Gastrocnemius medialis (tissue), 4 donors: ENCODE measurements at places on chromosomes 7 and 10.

DNA sequence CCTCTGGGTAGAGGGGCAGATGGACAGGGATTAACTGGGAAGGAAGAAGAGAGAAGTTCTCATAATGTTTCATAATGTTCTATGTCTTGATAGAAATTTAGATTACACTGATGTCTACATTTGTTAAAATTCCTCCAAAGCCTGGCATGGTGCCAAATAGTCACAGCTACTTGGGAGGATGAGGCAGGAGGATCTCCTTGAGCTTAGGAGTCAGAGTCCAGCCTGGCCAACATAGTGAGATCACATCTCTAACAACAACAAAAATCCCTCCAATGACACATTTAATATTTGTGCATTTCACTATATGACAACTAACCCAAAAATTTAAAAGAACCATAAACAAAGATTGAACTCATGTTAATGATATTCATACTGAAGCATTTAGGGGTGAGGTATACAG lies 33.0 kb upstream of the PPP1R3C start:
- no peak for DNase-seq

DNA sequence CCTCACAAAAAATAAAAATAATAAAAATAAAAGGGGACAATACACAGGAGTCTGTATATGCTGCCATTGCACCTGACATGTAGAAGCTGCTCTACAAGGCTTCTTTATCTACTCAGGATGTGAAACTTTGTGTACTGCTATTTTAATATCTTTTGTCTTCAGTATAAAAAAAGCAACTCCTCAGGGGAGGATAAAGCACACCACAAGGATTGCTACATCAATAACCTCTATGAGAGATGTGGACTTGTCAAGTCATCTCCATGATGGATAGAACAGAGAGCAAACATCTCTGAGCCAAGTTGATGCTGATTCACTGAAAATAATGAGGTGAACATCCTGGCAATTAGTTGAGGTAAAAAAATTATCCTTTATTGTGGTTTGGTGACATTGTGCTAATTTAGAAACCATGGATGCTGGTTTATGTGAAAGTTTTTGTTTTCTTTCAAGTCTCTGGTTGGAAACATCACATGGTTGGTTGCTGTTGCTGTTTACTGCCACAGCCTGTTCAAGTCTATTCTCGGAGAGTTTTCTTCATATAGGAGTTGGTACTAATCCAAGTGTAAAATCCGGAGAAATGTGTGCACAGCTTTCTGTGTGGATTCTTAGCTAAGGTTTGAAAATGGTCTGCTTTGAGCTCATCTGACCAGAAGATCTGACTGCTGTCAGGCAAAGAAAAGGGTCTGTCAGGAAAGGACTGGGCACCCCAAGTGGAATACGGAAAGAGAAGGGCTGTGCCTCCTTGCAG lies 1.5 kb upstream of the HECW1 start:
- DNase-seq: no peak

- DNase-seq: no peak
Observed at GRCh38 chr7:91784469-91784868, 96.0 kb downstream of the MTERF1 start.

DNA sequence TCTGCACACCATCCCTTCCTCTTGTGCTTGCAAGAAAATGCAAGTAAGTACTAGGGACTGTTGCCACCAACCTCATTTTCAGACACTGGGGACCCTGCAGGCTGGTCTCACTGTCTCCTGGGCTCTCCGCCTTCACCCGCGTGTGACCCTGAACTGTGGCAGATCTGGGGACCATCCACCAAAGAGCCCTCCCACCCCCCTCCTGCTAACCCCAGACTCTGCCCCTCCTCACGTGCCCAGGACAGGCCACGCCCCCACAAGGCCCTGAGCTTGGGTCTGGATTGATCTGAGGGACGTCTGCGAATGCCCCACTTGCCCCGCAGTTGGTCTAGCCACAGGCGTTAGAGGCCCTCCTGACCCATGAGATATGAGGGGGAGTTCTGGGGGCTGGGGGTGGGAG lies 8.1 kb downstream of the CNPY1 start:
- DNase-seq: no peak

DNA sequence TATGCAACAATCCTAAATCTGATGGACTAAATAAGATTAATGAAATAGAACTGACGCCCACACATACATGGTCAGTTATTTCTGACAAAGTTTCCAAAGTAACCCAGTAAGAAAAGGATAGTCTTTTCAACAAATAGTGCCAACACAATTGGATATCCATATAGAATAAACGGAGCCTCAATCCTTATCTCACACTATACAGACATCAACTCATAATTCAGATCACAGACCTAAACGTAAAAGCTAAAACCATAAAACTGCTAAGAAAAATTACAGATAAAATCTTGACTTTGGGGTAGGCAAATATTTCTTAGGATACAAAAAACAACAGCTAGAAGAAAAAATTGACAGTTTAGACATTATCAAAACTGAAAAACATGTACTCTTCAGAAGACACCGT lies 8.5 kb downstream of the CACUL1 start:
- DNase-seq: no peak

- no peak for DNase-seq
Observed at GRCh38 chr10:132551093-132551807, 13.7 kb downstream of the INPP5A start.

- DNase-seq: no peak
Observed at GRCh38 chr10:58930500-58930899, 245.9 kb upstream of the PHYHIPL start.

GRCh38 chr10:129961157-129961701 lies 2.8 kb downstream of the EBF3 start:
- no peak for DNase-seq

DNA sequence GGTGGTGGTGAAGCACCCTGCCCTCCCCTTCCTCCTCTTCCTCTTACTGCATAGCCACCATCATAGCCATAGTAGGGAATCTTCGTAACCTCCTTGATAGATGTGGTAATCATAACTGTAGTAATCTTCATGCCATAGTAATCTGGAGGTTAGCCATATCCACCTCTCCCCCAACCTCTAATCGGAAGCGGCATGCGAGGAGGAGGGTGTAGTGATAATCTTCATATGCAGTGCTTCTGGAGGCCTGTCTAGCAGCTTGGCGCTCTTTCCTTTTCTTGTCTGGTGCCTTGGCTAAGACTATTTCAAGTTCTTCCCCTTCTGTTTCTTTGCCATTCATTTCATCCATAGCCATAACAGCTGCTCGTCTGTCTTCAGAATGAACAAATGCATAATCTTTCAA lies 90.9 kb downstream of the MLLT10 start:
- DNase-seq: no peak

DNA sequence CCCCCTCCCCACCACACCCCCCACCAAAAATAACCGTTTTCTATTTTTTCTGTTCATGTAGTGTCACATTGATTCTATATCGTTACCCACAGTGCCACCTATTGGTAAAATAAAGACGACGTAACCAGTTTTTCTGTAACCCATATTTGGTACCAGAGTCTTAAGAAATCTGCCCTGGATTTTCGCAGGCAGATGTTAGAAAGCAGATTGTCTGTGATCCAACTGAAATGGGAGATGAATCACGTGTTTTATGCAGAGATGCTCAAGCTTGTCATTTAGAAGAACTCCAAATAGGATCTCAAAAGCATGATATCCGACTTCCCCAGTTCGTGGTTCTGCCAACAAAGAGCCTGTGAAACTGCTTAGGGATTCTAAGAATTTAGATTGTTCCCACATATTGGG lies 261.1 kb upstream of the CSTF2T start:
- no peak for DNase-seq

DNA sequence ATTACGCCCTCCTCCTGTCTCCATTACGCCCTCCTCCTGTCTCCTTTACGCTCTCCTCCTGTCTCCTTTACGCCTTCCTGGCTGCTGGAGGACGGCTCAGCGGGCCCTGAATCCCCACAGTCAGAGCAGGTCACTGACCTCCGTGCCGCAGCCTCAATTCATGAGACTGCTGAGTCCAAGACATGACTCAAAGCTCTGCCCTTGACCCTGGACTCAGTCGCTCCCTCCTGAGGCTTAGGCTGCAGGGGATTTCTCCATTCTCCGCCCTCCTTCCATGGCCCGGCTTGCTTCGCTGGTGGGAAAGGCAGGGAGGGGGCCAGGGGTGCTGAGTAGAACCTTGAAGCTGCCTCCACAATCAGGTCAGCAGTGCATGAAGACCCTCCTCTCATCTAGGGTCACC lies 21.0 kb upstream of the FOXL3 start:
- DNase-seq: no peak

DNA sequence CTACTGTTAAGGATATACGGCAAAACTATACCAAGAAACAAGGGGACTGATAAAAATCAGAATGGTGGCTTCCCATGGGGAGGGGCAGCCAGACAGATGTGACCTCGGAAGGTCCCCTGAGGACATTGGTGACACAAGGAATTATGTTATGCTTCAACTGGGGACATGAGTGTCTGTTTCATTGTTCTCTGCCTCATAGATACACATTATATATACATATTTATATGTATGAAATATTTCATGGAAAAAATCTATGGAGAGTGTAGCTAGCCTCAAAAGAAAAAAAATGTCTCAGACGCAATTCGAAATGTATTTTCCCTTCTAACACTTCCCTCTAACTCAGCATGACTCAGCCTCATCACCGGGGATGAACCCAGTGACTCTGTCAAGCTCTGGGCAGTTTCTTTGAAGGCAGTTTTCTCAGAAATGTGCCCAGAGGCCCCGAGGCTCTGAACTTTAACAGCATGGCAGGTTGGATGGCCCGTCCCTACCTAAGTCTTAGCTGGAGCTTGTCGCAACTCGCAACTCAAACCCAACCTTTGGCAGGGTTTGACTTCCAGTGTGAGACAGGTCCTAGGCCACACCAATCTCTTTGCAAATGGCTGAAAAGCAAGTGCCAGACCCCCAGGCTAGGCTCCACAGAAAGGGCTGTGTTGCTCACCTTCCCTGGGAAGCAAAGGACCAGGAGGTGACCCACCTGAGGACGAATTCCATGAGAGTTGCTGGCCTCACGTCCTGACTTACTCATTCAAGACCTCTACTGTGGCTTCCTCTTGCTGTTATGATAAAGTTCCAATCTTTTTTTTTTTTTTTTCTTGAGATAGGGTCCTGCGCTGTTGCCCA lies 86.9 kb downstream of the CARD11 start:
- no peak for DNase-seq

DNA sequence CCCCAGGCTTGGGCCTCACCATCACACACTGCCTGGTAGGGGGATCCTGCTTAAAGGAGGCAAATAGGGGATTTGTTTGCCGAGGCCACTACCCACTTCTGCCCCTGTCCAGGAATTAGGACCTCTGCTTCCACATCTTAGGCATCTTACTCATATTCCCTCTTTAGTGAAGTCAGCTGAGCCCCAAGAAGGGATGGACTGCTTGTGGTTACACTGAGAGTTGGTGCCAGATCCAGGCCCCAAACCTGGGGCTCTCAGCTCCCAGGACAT lies 1.6 kb upstream of the GPRIN2 start:
- no peak for DNase-seq

DNA sequence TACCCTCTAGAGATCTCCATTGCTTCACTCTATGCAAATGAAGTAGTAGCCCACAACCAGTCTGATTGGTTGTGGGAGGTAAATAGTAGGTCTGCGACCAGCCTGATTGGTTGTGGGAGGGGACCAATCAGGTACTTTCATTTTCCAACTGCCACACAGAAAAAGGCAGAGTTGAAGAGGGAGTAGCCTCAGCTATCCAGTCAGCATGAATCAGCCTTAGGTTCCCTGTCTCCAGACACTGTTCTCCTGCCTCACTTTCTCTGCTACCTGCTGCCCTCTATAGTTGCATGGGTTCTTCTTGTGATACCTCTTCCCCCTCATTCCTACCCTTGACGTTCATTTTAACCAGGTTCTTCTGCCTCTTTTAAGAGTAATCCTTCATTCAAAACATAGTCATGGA lies 114.5 kb upstream of the LYZL1 start:
- no peak for DNase-seq

DNA sequence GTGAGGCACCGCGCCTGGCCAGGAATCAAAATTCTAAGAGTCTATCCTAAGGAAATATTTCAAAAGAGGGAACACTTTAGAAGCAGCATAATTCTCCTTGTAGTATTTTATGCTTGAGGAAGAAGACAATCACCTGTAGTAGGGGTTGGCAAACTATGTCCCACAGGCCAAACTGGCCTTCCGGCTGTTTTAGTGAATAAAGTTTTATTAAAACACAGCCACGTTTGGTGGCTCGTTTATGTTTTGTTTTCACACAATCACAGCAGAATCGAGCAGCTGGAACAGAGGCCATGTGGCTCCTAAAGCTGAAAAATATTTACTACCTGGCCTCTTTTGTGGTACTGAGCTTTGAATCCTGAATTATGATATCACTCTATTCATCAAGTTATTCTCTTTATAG lies 131.7 kb upstream of the TNS3 start:
- DNase-seq: no peak

- DNase-seq: no peak
Observed at GRCh38 chr10:70528741-70529362, 50.3 kb downstream of the PALD1 start.

DNA sequence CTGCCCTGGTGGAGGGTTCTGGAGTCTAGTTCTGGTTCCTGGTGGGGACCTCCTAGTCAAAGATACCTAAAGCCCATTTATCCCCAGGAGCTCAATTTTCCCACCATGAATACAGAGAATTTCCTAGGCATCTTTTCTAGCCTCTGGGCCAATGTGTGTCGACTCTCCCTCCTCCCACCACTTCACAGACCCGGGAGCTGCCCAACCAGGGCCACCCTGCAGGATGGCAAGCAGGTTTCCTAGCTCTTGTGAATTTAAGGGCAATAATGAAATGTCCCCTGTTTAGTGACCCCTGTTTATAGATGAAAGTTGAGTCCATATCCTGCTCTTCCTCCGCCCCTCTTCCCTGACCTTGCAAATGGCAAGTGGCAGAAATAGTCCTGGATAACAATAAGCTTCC lies 9.4 kb downstream of the DLX5 start:
- DNase-seq: no peak

- peak; percentile 66 for DNase-seq
Observed at GRCh38 chr10:13956826-13957225, 370.1 kb downstream of the PRPF18 start.

- no peak for DNase-seq
Observed at GRCh38 chr10:28853195-28853594, 175.9 kb downstream of the BAMBI start.

DNA sequence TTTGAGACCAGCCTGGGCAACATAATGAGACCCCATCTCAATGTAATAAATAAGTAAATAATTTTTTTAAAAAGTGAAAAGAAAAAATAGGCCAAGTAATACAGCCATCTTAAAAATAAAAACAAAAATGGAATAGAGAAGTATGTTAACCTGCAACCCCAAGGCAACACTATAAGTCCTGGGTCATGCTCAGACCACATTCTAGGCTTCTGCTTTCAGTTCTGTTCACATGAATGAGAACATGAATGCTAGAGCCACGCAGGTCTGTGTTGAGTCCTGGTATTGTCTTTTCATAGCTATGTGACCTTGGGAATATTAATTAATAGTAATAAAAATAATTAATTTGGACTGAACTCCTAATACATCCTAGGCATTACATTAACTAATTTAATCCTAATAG lies 284.0 kb downstream of the AUTS2 start:
- DNase-seq: no peak

- DNase-seq: no peak
Observed at GRCh38 chr10:130960531-130960930, 351.0 kb downstream of the TCERG1L start.
